Sigmoid colon (tissue), 7 donors: ENCODE measurements at places on chromosomes 6 and 20. TPM values are rescaled to one million over a fixed set of nuclear protein-coding genes. Genes with fewer than 3 reads are reported as not detected.

EPHA7 gene
- 1.2 TPM for polyA plus RNA-seq

PGM3 gene
- polyA plus RNA-seq, result 12.0 TPM

NELFE gene
- 58.9 TPM for polyA plus RNA-seq

DPPA5 gene
- polyA plus RNA-seq, result not detected

POM121L2 gene
- polyA plus RNA-seq, result not detected

TBX18 gene
- under 0.01 TPM for polyA plus RNA-seq

PDE10A gene
- 1.5 TPM for polyA plus RNA-seq

HLA-DMA gene
- polyA plus RNA-seq, result 131 TPM

FARS2 gene
- polyA plus RNA-seq, result 14.4 TPM

SALL4 gene
- not detected for polyA plus RNA-seq

PTPN1 gene
- 41.5 TPM for polyA plus RNA-seq

TULP1 gene
- polyA plus RNA-seq, result not detected

RFX6 gene
- polyA plus RNA-seq, result 0.46 TPM

MCHR2 gene
- polyA plus RNA-seq, result not detected

ADGRF4 gene
- polyA plus RNA-seq, result 0.46 TPM

BHLHE23 gene
- not detected for polyA plus RNA-seq

NMBR gene
- polyA plus RNA-seq, result not detected
